ENCODE measurements at places on chromosomes 13 and 19.

DNA sequence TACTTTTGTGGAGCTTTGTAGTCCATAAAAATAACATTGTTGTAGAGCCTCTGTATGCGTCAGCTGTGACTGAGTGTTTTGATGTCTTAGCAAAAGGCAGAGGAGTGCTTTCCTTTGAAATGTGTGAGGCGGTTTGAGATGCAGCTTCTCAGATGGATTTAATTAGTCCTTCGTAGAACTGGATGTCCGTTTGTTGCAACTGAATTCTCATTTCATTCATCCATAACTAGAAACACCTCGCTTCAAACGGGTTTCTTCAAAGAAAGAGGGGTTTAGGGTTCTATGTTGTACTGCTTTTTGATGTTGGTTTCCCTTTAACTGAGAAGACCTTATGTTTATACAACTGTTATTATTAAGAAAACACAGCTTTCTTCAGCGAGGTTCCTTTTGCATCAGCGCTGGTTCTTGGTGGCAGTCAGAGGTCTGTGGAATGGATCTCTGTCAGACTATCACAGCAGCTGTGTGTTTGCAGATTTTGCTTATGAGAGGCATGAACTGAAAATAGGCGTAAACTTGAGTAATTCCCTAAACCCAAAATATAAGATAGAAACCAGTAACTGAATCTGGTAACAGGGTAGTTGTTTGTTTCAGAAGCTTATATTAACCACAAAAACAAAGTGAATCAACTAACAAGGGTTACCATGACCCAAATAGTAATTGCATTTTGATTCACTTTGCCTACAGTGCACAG is 194.4 kb downstream of the GGACT start:
- no peak for DNase-seq

DNA sequence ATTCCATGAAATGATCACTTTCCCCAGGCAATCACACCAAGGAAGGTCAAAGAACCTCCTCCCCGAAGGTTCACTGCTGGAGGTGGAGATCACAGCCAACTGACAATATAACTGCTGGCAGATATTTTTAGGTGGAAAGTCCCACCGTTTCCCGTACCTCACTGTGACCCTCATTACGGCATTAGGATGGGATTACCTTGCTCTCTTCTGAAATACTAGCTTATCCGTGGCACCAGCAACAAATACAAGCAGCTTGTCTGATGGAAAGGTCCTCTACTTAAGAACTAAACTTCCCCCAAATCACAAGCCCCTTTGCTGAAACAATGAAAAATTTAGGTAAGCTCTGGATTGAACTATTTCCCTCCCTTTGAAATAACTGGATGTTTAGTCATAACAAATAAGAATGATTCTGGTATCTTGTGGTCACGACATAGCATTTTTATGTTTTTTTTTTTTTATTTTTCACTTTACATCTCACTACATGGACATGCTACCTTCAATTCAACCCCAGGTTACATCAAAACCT is 178.9 kb downstream of the COL4A1 start:
- no peak for DNase-seq

DNA sequence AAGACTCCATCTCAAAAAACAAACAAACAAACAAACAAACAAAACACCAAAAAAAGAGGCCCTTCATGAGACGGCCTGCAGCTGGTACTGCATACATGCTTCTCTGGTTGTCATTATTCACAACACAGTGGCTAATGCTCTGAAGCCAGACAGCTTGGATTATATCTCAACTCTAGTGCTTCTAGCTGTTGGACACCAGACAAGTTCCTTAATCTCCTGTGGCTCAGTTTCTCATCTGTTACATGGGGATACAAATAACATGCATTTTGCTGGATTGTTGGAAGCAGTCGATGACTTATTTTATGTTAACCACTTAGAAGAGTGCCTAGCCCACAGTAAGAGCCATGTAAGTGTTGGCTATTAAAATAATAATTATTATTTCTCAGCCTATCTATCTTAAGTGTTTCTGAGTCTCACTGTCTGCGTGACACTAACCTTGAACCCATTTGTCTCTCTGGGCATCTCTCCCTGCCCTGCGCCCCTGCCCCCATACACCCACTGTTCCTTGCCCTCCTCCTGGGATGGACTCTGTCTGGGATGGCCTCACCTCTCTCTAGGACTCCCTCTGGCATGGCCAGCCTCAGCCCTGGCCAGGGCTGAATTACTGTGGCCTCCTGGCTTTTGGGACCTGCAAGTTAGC is 3.1 kb upstream of the JUNB start:
- DNase-seq: no peak

GRCh38 chr13:97130190-97130589 is 91.9 kb upstream of the MBNL2 start:
- no peak for DNase-seq

GRCh38 chr13:59471106-59471505 is 692.6 kb downstream of the DIAPH3 start:
- DNase-seq: peak; percentile 33

DNA sequence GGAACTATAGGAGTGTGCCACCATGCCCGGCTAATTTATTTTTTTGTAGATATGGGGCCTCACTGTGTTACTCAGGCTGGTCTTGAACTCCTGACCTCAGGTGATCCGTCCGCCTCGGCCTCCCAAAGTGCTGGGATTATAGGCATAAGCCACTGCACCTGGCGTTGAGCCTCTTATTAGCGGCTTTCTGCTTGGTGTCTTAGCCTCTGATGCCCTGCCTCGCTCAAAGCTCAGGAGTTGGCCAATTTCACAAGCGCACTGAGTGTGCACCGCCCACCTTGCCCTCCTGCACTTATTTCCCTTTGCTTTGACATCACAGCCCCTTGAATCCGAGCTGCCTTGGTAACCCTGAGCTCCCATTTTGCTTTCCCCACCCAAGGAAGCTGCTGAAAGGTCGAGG is 10.1 kb downstream of the YIPF2 start:
- DNase-seq: no peak

DNA sequence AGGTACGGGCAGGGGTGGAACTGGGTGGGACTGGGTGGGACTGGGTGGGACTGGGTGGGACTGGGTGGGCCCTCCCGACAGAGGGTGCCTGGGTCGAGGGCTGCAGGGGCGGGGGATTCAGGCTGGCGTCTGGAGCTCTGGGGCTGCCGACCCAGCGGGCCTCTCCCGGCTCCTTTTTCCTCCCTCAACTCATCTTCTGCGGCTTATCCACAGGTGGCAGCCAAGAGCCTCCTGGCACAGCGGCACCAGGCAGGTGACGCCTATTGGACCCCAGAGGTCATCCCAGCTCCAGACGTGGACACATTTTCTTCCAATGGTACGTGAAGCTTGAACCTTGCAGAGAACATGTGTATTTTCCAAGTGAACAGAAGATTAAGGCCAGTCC is 533 bp downstream of the ZNF544 start:
- no peak for DNase-seq

GRCh38 chr19:44891016-44891882 is at the start of gene TOMM40:
TSS of gene TOMM40 (plus strand) at chr19:44891254. CDS start at chr19:44891416, 162 bp downstream.
- DNase-seq: no peak

DNA sequence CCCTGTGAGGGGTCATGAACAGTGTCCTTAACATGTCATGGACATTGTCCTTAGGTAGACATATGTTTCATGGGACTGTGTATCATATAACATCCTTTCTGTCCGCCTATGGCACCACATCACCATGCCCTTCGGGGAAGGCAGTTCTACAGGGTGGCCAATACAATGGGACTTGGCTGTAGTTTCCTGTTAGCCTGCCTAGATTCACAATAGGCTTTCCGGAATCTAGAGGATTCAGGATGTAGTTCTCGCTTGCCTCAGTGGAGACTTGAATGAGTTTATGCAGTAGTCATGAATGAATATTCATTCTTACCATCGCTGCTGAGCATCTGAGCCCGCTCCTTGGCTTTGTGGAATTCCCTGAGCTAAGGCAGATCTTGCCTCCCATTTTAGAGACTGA is 100.5 kb downstream of the DNAJC15 start:
- no peak for DNase-seq

DNA sequence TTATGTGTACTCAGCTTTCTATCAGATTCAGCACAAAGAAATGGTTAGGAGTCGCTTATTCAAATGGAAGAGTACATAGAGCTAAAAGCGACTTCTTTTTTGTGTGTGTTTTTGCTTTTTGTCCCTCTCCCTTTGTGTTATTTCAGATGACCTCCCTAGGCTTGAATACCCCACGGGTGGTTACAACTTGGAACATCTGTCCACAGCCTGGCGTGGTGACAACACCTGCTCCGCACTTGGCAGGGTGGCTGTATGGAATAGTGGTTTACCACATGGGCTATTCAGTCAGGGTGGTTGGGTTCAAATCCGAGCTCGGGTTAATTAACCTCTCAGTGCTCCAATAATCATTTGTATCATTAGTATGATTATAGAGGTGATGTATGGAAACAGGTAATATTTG is 151.6 kb upstream of the FREM2 start:
- no peak for DNase-seq

- DNase-seq: no peak
Measured at GRCh38 chr13:81540777-81541176, 1199.9 kb upstream of the SPRY2 start.

- DNase-seq: peak; percentile 45
Measured at GRCh38 chr13:30004204-30004603, 153.8 kb upstream of the UBL3 start.

DNA sequence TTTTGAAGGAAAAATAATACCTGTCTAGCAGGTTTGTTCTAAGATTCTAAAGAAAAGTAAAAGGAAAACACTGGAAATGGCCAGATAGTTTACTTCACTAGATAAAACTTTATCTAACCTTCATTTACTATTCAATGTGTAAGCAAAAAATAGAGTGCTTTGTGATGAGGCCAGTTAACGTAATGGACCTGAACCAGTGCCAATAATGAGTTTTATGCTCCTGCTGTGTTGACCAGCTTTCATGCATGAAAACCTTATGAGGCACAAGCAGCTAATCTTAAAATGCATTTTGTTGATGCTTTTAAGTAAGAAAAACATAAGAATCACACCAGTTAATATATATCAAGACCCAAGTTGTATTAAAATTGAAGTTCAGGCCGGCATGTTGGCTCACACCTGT is 617.2 kb upstream of the GPC6 start:
- DNase-seq: no peak

DNA sequence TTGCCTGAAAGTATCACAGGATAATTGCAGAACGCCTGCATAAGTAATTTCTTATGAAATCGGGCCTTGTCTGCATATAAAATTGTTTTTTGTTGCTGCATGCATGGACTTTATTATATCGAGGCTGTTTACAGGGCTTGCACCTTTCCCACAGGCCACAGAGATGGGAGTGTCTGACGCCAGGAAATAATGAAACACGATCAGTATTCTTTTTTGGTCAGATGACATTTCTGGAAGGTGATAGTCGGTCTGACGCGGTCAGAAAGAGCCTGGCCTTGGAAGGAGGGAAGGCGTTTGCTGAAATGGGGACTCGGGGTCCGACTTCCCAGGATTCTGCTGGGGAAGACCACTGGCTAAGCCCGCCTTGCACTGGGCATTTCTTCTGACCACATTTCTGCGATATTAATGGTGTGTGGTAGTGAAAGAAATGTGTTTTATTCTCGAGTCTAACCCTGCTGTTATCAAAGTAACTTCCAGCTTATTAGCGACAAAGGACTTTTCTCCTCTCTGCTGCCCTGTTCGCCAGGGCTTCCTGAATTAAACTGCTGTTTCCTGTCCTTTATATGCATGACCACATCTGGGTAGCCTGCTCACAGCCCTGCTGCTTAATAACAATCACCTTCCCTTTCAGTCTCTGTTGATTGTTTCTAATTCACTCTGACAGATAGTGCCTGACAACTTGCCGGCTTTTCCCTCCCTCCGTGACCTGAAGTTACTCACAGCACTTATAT is 11.6 kb upstream of the ZNF536 start:
- no peak for DNase-seq

GRCh38 chr13:86839221-86839620 is 832.0 kb upstream of the SLITRK5 start:
- DNase-seq: no peak

DNA sequence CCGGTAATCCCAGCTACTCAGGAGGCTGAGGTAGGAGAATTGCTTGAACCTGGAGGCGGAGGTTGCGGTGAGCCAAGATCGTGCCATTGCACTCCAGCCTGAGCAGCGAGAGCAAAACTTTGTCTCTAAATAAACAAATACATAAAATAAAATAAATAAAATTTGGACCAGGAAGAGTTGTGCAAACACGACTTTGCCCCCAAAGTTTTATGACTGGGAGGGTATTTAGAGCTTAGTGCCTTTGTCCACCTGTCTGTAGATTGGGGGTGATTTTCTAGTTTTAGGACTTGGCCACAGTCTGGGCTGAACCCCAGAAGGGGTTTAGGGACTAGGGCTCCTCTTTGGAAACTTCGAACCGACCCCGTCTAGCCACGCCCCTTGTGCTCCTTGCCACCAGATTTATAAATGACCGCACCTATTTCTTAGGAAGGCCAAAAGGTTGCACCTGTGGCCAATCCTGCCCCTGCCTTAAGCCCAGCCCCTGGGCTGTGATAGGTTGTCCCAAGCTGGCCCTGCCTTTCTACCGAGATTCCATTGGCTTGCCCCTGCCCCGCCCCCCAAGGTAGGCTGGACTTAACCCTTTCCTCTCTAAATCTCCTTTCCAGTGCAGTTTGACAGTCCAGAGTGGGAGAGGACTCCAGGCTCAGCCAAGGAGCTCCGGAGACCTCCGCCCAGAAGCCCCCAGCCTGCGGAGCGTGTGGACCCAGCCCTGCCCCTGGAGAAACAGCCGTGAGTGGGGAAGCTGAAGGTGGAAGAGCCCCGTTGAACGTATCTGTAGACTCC is 5.3 kb downstream of the SHD start:
- DNase-seq: no peak

- DNase-seq: no peak
Measured at GRCh38 chr19:14502334-14503092, 6.6 kb upstream of the GIPC1 start.

DNA sequence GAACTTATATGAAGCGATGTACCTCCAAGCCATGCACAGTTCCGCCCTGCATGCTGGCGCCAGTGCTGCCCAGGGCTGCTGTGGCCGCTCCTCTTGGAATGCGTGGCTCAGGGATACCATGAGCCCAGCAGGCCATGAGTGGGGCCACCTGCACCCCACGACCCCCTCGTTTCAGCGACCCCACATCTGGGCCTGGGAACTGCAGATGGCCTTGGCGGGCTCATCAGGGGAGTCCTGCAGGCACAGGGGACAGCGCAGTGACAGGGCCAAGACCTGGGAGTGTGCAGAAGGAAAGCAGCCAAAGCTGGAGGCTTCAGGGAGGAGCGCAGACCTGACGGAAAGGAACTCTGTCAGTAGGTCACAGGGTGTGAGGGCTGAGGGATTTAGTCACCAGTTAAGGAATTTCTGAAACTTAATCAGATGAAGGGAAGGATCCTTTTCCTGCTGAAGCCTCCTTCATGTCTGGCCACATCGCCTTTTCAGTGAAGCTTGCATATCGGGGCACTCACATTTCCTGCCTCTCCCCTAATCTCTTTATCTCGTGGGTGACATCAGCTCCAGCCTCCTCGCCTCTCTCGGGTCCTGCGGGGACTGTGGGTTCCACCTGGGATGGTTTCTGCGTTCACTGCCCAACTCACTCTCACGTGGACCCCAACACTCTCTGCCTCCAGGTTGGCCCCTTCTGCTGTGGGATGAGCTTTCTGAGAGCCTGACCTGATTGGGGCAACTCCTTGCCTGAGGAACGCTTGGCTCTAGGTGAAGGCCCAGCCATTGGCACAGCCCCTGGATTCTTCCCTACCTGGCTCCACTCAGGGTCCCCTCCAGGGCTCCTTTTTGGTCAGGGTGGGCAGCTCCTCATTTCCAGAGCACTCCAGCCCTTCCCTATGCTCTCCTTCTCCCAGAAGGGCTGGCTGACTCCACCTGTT is 123.5 kb downstream of the CRYL1 start:
- no peak for DNase-seq
